ENCODE measurements at places on chromosomes 16 and 17.

- no peak for DNase-seq
These were observed 15.0 kb upstream of the KCNJ18 start for GRCh38 chr17:21677126-21677910.

DNA sequence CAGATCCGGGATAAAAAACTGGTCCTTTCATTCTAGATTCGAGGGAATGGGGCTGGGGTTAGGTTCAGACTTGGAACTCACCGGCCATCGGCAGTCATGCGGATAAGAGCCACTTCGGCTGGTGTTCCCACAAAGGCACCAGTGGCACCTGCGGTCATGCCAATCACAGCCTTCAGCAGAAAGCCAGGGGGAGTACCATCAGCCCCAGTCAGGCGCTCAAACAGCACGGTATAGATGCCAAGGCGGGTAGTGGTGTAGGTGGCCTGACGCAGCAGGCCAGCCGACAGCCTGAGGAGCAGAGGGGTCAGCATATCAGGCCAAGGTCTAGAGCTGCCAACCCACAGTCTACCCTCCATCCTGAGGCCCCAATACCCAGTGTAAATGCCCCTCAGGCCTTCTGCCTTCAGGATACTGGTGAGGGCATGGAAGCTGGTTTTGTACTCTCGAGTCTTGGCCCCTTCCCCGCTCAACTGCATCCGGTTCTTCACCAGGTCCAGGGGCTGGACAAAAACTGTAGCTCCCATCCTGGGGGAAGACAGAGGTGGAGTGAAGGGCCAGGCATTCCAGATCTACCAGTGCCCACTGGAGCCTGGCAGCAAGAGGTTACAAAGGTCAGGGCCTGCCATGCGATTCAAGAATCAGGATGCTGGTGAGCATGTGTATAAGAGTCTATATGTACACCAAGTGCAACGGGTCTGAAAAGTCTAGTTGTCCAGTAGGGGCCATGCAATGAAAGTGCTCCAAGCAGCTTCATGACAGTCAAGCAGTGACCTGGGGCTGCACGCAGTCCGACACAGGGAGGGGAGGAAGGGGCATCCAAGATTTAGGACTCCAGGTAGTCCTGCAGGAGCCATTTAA lies 929 bp downstream of the SLC25A11 start:
- no peak for DNase-seq

- DNase-seq = no peak
These were observed 22.7 kb downstream of the TBX4 start for GRCh38 chr17:61474934-61475333.

GRCh38 chr17:81551458-81552243 lies 502 bp downstream of the FAAP100 start:
- DNase-seq = no peak

DNA sequence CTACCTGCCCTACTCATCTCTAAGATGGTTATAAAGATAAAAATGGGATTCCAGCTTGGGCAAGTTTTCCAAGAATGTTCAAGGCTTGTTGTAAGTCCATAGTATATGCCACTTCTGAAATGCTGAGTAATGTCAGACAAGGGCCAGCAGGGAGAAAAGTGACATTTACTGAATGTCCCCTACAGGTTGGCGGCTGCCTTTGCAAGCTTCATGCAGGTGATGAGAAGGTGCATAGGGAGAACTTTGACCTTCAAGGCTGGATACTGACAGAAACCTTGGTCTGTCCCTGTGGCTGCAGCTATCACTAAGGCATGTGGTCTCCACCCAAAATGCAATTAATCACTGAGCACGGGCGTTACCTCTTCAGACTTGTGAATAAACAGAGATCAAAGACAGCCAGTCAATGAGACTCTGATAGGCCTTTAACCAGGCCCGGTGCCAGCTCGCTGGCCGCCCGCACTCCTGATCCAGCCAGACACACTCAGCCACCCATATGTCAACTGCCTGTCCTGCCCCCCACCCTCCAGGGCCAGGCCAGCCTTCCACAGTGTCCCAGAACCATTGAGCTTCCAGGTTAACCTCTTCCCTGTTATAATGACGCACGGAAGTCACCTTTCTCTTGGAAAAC lies 26.8 kb upstream of the AXIN2 start:
- DNase-seq = no peak

DNA sequence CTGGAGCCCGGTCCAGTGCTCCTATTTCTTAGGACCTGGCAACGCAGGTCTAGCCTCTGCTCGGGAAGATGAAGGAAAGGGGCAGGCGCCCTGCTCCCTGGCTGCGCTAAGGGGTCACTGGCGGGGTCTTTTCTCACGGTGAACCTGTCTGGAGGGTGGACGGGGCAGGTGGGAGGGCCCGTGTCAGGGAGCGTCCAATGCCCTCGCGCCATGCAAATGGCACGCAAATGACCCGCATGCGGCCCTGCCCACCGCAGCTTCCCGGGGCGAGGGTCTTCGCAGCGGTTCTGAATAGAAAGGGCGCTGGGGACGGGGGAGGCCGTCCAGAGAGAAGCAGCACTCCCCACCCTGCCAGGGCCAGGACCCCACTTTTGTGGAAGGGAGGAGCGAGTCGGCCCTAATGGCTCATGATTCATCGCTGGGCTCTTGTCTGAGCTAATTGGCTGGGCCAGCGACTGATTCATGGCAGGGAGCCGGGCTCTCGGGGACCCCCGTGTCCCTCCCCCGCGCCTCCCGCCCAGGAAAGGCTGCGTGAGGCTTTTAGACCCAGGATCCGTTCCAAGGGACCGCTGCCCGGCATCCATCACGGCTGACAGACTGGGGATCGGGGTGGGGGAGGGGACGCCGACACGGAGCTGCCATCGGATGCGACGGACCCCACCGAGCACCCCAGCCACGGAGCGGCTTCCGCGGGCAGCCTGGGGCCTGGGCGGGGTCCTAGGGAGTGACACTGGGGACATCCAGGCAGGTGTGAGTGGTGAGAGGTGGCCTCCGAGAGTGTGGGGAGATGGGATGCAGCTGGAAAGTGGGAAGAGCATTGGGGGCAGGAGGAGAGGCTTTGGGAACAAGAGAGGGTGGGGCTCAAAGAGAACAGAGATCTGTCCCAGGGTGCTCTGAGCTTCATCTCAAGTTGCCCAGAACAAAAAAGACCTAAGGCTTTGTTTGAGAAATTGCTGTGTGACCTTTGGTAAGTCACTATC lies 25.0 kb upstream of the NGFR start:
- DNase-seq = no peak

- DNase-seq = no peak
These were observed 11.7 kb downstream of the ZFHX3 start for GRCh38 chr16:73036074-73036826.

DNA sequence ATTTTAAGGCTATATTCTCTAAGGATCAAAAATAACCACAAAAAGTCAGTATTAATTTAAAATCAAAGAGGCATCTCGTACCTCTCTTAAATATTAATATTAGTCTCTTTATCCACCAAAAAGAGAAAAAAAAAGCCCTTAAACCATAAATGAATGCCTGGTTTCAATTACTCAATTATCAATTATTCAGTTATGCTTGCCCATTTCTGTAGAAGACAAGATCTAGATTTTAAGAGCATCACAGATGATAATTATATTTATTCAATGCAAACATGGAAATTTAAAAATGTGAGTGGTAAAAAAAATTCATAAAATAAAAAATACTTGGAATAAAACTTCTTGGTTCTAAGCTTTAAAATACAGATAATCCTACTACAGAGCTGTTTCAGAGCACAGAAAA lies 125.7 kb upstream of the CORO6 start:
- DNase-seq = no peak

DNA sequence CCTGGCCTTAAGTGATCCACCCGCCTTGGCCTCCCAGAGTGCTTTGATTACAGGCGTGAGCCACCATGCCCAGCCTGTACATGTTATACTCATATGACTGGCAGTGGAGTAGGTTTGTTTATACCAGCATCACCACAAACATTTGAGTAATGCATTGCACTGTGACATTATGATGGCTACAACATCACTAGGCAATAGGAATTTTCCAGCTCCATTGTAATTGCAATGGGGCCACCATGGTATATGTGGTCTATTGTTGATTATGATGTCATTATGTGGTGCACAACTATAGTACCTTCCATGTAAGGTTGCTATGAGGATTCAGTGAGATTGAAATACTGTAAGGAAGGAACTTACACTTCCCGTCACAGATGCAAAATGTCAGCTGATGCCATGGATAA lies 168.9 kb downstream of the COPRS start:
- DNase-seq = no peak

DNA sequence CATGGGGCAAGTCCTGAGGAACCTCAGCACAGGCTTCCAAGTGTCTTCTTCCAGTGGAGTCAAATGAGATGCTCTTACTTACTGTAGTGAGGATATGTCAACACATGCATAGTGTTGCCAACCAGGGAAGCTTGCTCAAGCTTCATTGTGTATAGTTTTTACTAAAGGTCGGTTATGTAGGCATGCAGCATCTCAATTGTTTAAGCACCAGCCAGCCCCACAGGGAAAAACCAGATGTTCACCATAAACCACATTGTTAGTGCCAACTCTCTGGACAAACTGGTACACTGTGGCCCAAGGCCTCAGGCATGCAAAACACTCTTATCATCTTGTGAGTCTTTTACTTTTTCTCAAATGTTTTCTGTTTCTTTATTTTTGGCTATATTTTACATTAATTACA lies 152.1 kb downstream of the PHKB start:
- no peak for DNase-seq

- DNase-seq = no peak
These were observed 33.3 kb downstream of the MSI2 start for GRCh38 chr17:57289613-57290012.

GRCh38 chr16:21659124-21659523 lies 4.6 kb upstream of the OTOA start:
- DNase-seq = no peak

DNA sequence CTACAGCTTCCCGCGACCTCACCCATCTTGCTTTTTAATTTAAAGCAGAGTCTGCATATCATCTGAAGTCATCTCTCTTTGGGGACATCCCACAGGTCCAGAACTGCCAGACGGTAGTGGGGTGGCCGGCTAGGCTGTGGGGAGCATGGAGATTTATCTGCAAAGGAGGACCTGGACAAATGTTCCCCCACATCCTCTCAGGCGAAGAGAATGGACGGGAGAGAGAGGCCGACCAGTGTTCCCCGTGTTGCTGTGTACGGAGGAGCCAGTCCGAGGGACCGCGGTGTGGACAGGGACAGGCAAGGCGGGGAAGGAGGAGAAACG lies 665 bp upstream of the MT1M start:
- no peak for DNase-seq

DNA sequence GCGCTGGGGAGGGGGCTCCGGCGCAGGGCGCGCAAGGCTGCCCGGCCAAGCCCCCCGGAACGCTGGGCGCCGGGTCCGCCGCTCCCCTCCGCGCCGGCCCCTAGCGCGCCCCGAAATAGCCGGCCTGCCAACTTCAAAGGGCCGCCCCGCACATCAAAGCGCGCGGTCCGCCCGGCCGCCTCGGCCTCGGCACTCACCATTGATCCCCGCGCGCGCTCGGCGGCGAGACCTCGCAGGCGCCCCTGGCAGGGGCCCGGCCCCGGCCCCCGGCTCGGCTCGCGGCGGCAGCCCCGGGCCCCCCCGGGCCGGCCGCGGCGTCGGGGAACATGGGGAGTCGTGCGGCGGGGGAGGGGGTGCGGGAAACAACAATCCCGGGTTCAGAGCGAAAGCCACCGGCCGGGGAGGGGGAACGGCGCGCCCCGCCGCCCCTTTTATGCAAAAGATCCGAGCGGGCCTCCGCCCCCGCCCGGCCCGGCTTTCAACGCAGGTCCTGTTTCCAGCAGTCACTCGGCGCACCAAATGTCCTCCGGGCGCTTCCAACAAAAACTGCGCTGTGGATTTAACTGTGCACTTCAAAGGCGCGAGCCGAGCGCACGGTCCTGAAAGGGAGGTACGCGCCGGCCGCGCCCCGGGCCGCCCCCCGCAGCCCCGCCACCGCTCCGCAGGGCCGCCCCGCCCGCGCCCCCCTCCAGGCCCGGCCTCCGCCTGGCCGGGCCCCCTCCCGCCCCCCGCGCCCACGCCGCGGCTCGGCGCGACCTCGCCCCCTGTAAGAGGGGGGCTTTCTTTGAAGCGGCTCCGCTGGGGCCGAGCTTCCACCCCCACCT lies 608 bp downstream of the AXIN2 start:
- peak; percentile 84 for DNase-seq

DNA sequence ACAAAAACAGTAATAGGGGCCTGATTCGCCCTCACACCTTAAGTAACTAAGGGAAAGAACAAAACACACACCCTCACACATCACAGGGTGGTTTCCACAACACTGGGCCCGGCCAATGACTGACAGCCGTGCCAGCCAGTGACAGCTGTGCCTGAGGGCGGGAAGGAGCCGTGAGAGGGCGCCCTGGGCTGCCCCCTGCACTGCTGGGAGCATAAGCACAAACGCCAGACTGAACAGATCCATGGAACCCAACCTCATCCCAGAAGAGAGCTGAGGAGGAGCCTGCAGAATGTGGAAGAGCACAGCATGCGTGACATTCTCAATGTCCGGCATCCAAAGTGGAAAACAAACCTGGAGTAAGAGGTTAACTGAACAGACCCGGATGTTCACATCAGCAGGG lies 16.0 kb downstream of the CSNK1D start:
- no peak for DNase-seq

GRCh38 chr17:81173762-81174155 lies 7.7 kb upstream of the AATK start:
- DNase-seq = no peak

DNA sequence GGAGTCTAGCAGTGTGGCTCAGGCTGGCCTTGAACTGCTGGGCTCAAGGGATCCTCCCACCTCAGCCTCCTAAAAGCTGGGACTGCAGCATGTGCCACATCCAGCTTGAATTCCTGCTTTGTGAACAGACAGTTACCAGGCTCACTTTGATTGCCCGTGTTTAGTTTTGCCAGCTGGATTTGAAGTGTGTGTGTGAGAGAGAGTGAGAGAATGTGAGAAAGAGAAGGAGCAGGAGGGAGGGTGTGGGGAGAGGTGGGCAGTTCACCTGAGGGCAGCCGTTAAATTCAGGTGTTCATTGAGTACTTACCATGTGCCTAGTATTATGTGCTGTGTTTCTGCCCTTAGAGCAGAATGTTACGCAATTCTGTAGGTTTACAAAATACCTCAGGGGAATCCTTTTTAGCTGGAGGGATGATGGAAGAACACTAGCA lies 4.7 kb downstream of the DUSP14 start:
- no peak for DNase-seq

GRCh38 chr17:49337884-49338283 lies 24.2 kb downstream of the ZNF652 start:
- DNase-seq = no peak

GRCh38 chr17:19307521-19307920 lies 55.0 kb downstream of the B9D1 start:
- DNase-seq = no peak

DNA sequence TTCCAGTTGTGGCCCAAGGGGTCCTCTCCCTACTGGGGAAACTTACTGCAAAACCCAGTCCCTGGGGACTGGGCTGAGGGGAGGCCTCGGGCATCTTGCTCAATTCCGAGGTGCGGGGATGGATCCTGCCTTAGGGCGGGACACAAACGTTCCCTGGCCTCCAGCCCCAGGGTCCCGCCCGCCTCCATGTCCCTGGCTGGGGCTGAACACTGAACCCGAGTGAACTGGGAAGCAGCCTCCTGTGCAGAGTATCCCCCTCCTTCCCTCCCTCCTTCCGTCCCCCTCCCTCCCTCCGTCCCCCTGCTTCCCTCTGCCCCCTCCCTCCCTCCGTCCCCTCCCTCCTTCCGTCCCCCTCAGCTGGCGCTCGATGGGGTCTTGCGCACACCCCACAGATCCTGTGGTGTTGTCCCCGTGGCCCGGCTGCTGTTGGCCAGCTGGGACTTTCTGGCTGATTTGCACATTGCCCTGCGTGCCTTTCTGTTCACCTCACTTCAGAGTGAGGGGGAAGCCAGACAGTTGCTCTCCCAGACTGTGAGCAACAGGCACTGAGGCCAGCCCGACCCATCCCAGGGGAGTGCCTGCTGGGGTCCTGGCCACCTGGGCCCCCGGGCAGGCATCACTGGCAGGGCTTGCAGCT lies 5.5 kb downstream of the TRAF7 start:
- DNase-seq = no peak

GRCh38 chr16:31194898-31195297 lies 7.7 kb downstream of the PYCARD start:
- no peak for DNase-seq

Data from HTR-8/SVneo (cell line).